Stimulated activated CD4-positive, alpha-beta T cell treated with anti-CD3 and anti-CD28 coated beads, Interleukin-1b, Interleukin-23, amount 100 ng/mL, for 24 hours (primary cell): ENCODE measurements at places on chromosomes 5 and 9.

- no peak for DNase-seq
Observed at GRCh38 chr5:32255540-32255900, 57.2 kb downstream of the MTMR12 start.

- DNase-seq, result no peak
Observed at GRCh38 chr5:125316915-125317535, 570.6 kb upstream of the ZNF608 start.

GRCh38 chr9:77712533-77713130 lies 64.5 kb upstream of the GNA14 start:
- no peak for DNase-seq

DNA sequence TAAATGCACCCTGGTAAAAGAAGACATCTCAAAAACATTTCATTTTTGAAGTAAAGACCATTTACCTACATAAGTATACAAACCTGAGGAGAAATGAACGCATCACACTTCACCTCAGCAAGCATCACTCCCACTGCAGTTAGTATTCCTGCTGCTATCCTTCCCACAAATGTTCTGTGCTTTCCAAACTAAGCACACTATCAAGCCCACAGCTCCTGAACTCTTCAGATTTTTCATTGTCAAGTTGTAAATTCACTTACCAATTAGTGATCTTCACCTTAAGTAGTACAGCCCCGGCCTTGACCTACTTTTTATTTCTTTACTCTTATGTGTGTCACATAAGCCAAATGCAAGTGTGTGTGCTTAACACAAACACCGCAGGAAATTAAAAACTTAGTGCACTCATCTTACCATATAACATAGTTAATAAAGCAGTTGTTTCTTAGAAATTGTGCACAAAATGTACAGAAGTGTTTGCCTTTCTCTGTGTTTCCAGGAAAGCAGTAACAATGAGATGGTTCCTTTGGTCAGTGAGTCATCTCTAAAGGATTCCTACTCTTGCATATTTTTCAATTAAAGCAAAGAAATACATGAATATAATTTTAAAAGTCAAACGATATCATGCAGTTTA lies 169.4 kb downstream of the APBA1 start:
- DNase-seq, result no peak

GRCh38 chr9:115374724-115375268 lies 256.8 kb upstream of the TNC start:
- no peak for DNase-seq
